ELR (cell line): ENCODE measurements at places on chromosomes 5 and 9.

DNA sequence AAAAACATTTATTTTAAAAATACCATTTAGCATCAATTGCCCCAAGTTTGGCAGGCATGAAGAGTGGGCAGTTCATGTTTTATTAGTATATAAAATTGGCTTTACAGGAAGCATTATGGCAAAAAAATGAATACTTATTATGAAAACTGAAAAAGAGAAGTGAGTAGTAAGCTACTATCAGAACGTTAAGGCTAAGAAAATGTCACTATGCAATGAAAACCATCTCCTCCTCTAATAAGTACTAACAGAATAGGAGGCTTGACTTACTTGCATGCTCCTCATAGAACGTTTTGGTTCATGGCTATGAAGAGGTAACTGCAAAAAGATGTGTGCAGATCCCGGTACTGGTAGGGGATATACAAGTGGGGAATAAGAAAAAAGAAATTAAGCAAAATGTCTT, 23.6 kb downstream of the TICAM2 start:
- DNase-seq = no peak

DNA sequence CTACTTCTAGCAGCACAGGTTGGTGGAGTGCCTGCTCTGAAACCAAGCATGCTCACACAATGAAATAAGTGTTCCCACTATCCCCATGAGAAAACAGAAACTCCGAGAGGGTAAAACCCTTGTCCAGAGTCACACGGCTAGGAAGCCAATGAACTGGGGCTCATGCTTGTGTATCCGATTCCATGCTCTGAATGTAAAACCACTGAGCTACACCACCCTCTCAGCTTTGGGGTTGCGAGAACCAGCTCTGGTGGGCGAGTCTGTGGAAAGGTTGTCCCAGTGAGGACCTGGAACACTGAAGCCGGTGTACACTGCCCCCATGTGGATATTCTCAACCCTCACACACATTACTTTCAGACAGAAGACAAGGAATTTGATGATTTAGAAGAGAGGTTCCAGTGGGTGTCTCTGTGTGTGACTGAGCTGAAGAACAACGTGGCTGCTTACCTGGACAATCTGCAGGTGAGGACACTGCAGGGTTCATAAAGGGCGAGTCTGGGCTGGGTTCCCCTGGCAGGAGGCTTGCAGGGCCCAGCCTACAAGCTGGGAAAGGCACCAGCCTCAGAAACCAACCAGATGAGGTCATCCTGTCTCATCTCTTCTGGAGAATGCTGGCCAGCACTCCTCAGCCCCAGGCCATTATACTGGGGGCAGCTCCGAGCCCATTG, 37.4 kb downstream of the ARHGEF37 start:
- peak; percentile 92 for DNase-seq

GRCh38 chr9:135209852-135210251, 122.4 kb downstream of the OLFM1 start:
- no peak for DNase-seq

GRCh38 chr9:20865347-20865746, 166.1 kb downstream of the HACD4 start:
- peak; percentile 3 for DNase-seq

- no peak for DNase-seq
Observed at GRCh38 chr5:6705959-6706358, 7.3 kb upstream of the TENT4A start.

DNA sequence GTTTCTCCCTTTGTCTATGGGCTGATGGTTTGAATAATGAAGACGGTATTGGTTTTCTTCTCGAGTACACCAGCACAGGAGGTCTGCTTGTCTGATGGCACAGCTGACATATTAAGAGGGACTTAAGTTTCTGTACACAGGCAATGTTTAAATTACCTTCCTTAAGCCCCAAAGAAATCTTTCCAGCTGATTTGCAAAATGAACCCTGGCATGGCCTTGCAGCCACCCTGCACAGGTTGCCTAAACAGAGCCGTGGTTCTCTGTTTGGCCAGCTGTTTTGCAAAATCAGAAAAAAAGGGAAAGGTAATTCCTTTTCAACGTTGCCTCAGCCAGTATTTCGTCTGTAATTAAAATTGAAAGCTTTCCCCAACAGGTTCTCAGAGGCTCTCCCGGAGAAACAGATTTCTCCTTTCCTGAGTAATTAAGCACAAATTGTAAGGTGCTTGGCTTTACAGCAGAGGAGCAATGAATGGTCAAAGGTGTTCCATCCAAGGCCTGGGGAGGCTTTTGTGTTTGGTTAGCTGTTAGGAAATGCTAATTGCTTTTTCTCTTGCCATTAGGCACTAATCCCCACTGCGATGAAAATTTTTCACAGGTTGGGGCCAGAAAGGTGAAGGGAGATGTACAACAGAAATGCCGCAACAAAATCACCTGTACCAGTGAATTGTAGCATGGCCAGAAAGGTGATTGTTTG, 138.9 kb downstream of the RASEF start:
- DNase-seq = no peak

DNA sequence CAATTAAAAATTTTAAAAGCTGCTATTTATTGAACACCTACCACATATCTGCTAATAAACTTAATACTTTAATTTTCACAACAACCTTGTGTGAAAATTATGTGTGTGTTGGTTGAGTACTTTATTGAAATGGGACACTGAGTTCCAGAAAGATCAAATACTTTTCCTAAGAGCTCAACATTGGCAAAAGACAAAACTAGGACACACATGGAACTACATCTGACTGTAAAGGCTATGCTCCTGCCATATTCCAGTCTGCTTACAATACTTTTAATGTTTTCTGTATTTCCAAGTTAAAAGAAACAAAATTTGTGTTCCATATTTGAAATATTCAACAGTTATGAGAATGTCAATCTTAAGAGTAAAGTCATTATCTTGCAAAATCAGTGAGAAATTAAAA, 111.8 kb downstream of the RFX3 start:
- no peak for DNase-seq

GRCh38 chr5:177455661-177456590, 9.3 kb downstream of the PRR7 start:
- DNase-seq = peak; percentile 92
